ENCODE measurements at places on chromosomes 7 and 10. TPM values are rescaled to one million over a fixed set of nuclear protein-coding genes. Genes with fewer than 3 reads are reported as not detected.

Gene RAMP3
- total RNA-seq: under 0.01 TPM

Gene TMEM273
- total RNA-seq: not detected

Gene ITGA8
- total RNA-seq: 1.3 TPM

- no peaks in the 10 kb centered on the region for H3K36me3 ChIP-seq
- H3K4me3 ChIP-seq: no peak overlapping the region
- H3K27me3 ChIP-seq: no peaks in the 10 kb centered on the region
Observed at GRCh38 chr7:27453702-27454405, 208.8 kb downstream of the HIBADH start.

- peak overlapping the region; percentile 93 for H3K4me3 ChIP-seq
- H3K27me3 ChIP-seq: no peaks in the 10 kb centered on the region
- H3K4me1 ChIP-seq: peaks cover 12% of the 10 kb centered on the region
Observed at GRCh38 chr10:69181433-69181832, 1.4 kb downstream of the SUPV3L1 start.

GRCh38 chr7:38105874-38106483 lies 72.1 kb upstream of the STARD3NL start:
- H3K4me1 ChIP-seq: no peaks in the 10 kb centered on the region
- H3K4me3 ChIP-seq: no peak overlapping the region
- no peaks in the 10 kb centered on the region for H3K36me3 ChIP-seq
- peak; percentile 63 for DNase-seq

GRCh38 chr7:138170959-138171703 lies 94.9 kb downstream of the AKR1D1 start:
- no peak overlapping the region for H3K27ac ChIP-seq
- no peak overlapping the region for H3K4me3 ChIP-seq
- H3K27me3 ChIP-seq: no peaks in the 10 kb centered on the region

DNA sequence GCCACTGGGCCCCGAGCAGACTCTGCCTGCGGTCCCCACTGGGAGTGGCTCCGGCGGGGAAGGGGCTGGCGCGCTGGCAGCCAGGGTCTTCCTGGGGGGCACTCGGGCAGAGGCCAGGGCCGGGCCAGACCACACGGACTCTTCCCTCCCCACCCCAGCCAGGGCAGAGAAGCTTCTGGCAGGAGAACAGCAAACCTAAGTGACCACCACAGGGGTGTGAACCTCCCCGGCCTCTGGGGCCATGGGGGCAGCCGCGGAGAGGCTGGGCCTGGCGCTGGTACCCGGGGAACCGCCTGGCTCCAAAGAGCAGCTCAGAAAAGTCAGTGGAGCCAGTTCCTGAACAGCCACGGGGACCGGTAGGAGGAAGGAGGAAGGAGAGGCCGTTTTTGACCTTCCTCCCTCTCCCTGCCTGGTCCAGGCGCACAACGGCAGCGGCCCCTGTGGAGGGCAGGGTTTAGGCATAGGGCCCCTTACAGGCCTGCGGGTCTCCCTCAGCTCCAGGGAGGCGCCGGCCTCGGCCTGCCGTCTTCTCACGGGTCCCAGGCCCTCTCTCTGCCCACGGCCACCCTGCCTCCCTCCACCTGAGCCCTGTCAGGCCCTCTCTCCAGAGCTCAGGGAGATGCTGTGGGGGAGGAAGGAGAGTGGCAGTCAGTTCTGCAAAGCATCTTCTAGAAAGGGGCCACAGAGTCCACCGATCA lies 51.8 kb downstream of the TMEM209 start:
- no peaks in the 10 kb centered on the region for H3K36me3 ChIP-seq
- no peaks in the 10 kb centered on the region for H3K4me1 ChIP-seq
- no peak for DNase-seq
- no peak overlapping the region for H3K27ac ChIP-seq
- no peaks in the 10 kb centered on the region for H3K27me3 ChIP-seq
